ENCODE measurements at places on chromosomes 12 and 14.
A peak's percentile ranks its signal among the peaks of the same experiment; 100 is the strongest.

DNA sequence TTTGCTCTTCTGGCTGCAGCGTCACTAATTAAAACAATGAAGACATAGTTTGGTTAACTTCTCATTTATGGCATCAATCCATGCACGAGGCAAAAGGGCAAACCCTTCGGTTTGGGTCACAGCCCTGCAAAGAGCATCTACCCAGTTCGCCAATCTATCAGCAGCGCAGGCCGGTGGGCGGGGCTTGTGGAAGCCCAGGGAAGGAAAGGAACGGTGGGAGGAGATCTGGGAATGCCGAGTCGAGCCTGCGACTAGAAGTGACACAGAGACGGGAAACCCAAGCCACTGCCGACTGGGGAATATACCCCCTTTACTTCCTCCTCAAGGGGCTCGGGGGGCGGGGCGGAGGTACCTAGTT is 466 bp downstream of the KICS2 start:
- DNase-seq, result peak; percentile 81

DNA sequence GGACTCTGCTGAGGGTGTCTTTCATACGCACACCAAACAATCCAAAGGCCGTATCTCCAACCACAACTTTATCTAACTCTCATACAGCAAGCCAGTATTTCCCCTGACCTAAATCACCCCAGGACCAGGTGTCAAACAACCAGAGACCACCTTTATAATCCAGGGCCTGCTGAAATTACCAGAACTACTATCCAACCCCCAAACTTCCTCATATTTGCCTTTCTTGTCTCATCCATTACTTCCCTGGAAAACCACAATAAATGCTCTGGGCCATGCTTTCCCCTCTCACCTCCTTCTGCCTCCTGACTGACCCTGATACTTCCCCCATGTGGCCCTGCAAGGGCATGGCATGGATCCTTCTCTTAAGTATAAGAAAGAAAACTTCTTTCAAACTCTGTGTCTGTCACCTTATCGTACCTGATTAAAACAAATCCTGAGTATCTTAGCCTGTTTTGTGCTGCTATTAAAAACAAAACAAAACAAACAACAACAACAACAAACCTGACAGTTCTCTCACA is 44.7 kb upstream of the CRACR2A start:
- DNase-seq, result peak; percentile 59

DNA sequence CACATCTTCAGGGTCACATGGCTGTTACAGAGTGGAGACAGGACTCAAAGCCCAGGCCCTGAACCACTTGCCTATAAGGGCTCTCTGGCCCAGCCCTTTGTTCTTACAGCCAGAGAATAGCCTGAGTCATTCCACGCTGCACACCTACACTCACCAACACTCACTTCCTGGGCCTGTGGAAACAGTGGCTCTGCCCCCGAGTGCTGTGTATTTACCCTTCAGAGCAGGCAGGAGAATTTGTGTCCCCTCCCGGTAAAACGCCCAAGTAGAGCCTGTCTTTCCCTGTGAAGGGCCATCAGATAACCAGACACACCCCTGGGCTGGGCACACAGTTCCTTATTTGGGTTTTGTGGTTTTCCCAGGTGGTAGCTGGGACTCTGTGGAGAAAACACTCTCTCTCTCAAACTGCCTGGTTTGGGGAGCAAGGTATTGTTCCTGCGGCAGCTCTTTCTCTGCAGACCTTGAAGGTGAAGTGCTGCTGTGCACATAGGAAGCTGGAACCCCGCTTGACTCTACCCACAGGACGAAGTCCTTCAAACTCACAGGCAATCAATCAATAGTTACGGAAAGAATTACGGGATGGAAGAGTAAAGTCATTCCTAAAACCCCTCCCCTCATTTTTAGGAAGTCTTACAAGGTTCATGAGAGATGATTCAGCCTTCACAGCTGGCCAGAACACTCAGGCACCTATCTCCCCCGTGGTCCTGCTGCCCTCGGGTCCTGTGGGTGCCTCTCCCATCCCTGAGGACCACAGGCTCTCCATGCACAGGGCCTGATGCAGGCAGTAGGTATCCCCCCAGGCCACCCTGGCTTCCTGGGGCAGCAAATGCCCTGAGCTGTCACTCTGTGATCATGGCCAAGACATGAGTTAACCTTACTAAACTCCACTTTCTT is 20.3 kb downstream of the FIGNL2 start:
- DNase-seq, result peak; percentile 74

DNA sequence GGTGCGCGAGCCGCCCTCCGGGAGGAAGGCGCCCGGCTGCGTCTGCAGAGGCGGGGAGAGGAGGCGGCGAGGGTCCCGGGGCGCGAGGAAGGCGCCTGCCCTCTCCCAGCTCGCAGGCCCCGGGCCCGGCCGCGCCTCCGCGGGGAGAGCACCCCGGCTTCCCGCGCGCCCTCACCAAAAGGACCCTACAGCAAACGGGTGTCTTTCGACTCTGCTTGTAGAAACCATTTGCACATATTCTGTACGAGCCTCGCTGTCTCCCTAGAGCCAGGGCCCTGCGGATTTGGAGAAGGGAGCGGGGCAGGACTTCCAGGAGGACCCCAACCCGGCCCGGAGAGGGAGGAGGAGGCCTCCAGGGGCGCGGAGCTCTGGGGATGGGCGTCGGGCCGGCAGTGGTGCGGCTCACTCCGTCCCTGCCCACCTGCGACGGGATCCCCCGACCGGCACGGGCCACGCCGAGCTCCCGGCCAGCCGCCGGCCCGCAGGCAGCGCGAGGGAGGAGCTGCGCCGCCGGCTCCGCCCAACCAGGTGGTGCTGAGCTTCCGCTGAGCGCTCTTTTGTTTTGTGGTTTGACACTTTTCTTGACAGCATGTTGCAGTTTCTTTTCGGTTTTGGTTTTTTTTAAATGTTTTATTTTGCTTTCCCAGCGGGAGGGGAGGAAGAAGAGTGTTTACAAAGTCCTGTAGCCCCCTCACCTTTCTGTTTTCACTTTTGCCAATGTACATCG is 103.3 kb upstream of the FKBP4 start:
- peak; percentile 89 for DNase-seq

- DNase-seq, result no peak
Measured at GRCh38 chr14:59830338-59830734, 40.2 kb downstream of the RTN1 start.

Measured in hematopoietic multipotent progenitor cell treated with erythropoietin and hydrocortisone succinate and interleukin-3 and kit ligand, for 4 days (in vitro differentiated cells).